ENCODE measurements at places on chromosomes 16 and 17. TPM values are rescaled to one million over a fixed set of nuclear protein-coding genes. Genes with fewer than 3 reads are reported as not detected.

The TK2 gene
- total RNA-seq: 11.5 TPM

The QRICH2 gene
- 2.1 TPM for total RNA-seq

The NHERF2 gene
- total RNA-seq: 15.1 TPM

The SECTM1 gene
- total RNA-seq: 13.0 TPM

The TXNDC11 gene
- 14.1 TPM for total RNA-seq

The ATAD5 gene
- 2.6 TPM for total RNA-seq

The RHBDL1 gene
- total RNA-seq: under 0.01 TPM

The SOX15 gene
- not detected for total RNA-seq

The PDE6G gene
- 1.0 TPM for total RNA-seq
